ENCODE measurements at places on chromosomes 5 and 9.

DNA sequence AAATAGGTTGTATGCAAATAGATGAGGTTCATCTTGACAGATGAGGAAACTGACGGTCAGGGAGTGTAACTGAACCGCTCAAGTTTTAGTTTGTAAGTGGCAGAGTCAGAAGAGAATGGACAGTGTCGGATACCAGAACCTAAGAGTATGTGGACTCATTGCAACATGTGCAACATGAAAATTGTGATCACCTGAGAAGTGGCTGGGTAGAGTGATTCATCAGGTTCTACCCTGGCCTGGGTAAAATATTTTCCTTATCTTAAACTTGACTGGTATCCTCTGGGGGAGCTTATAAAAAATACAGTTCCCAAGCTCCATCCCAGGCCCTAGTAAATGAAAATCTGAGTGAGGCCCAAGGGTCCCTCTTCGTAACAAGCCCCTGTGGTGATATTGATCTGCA lies 35.2 kb upstream of the MIER3 start:
- DNase-seq = no peak

DNA sequence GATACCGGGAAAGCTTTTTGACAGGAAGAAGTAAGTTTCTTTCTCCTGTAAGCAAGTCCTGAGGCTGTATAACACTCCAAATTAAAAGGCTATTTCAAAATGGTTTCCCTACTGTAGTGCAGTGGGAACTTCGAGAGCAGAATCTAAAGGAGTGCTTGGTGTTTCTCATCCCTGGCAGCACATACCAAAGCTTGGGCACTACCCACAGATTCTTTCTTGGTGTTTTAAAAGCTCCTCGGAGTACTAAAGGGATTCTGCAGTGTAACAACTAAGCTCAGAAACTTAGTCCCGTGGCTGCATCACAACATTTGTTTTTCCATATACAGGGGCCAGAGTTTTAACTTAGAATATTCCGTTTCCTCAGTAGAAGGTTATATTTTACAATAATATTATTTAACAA lies 5.6 kb upstream of the APC start:
- DNase-seq = no peak

DNA sequence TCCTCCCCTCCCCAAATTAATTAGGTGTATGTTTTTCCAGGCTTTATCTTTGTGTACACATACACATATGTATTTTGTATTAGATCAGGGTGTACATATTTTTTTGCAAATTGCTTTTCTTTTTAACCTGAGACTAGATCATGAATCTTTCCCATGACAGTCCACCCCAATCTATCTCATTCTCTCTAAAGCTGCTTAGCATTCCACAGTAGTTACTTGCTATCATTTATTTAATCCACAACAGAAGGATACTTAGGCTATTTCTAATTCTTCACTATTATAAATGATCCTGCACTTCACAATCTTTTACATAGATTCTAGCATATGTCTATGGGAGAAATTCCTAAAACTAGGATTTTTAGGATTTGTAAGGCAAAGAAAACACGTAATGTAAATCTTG lies 43.9 kb downstream of the SH3RF2 start:
- DNase-seq = no peak

DNA sequence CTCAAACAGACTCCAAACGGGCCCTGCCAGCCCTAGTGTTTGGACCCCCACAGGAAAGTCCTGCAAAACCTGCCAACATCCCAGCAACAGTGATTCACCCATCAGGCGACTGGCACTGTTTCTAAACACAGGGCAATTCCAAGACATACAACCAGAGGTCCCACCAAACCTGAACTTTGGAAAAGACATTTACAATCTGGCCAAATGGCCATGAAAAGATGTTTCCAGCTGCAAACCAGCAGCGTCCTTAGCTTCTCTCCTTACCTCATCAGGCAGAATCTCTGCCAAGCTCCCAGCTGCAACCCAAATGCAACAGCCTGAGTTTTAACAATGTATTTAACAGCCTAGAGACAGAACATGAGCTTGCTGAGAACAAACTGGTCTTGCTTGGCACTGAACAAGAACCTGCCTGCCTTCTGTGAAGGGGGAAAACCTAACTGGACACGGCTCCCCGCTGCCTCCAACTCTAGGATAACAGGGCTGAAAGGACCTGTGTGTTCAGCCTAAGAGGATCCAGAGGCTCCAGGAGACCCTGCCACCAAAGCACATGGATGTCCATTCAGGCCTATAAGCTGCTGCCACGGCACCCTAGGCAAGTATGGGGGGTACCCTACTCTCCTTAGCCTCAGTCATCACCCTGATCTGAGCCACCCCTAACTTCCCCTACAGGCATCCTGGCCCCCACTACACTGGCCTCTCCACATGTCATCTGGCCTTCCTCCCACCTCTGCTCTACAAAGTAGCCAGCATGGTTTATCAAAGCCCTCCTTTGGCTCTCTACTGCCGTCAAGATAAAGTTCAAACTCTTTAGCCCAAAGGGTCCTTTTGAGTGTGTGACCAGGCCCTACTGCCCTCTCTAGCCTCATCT lies 5.6 kb downstream of the P4HA2 start:
- peak; percentile 79 for DNase-seq

DNA sequence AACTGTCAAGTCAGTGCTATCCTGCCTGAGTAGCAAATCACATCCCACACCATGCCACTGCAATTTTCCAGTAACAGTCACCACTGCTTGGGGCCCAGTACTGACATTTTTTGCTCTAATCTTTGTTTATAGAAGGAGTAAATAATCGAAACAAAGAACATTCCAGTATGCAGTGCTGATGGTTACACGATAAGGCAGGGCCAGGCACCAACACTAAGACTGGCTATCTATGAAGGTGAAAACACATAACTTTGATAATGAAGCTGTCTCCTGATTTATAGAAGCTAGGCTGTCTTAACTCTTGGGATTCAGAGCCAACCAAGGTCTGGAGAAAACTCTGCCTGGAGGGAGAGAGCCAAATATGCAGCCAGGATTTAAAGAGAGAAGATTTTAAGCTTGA lies 365.3 kb downstream of the BNC2 start:
- no peak for DNase-seq

- peak; percentile 63 for DNase-seq
Measured at GRCh38 chr5:148374690-148375360, 8.9 kb upstream of the FBXO38 start.

GRCh38 chr5:142055301-142055700 lies 42.5 kb upstream of the GNPDA1 start:
- no peak for DNase-seq

GRCh38 chr5:61330341-61330844 lies 1.7 kb upstream of the ZSWIM6 start:
- no peak for DNase-seq

- DNase-seq = no peak
Measured at GRCh38 chr9:77917800-77918199, 113.8 kb downstream of the GNAQ start.

GRCh38 chr5:943201-943917 lies 50.7 kb downstream of the TRIP13 start:
- DNase-seq = no peak

- no peak for DNase-seq
Measured at GRCh38 chr9:35852267-35852815, 17.9 kb downstream of the OR13J1 start.

DNA sequence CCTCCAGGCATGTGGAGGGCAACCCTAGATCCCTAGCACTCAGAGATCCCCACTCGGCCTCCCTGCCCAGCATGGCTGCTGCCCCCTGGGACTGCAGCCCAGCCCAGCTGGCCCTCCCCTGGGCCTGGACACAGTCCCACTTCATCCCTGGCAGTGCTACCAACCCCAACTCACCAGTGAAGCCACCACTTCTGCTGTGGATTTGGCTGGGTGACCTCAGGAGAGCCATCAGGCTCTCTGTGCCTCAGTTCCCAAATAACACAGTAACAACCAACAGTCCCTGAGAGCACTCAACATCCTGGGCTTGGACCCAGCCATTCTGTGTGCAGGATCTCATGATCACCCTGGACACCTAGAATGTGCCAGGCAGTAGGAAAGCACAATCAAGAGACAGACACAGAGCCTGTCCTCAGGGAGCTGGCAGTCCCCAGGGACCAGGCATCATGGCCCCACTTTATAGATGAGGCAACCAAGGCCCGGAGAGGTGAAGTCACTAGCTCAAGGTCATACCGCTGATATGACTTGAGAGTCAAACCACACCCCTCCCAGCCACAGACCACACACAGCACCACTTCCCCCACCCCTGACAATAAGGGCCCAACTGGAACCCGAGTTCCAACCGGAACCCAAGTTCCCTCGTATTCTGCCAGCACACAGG lies 4.7 kb upstream of the PSMB7 start:
- no peak for DNase-seq

DNA sequence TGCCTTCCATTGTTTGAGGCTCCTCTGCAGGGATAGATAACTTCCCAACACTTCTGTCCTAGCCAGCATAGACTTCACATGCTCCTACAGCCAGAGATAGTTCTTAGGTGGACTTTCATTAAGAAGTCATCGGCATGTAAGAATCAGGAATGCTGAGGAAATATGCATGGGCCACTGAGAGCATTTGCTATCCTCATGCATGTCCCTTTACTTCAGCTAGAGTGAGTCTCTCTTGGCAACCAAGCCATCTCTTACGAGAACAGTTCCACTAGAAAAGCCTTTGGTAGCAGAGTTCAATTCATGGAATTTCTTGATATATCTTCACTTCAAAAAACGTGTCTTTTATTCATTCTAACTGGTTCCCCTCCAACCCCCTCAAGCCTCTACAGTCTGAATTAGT lies 202.4 kb downstream of the SMARCA2 start:
- no peak for DNase-seq

DNA sequence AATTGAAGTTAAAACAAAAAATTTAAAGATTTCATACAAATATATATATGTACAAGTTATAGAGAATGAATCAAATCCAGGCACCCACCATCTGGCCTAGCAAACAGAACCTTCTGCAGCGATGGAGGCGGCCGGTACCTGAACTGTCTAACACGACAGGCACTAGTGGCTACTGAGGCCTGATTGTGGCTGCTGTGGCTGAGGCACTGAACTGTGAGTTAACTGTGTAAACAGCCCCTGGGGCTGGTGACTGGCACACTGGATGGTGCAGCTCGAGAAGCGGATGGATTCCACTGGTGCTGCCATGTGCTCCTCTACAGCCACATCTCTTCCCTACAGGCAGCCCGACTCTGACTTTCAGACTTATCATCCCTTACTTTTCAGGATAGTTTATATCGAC lies 82.4 kb downstream of the RAPGEF1 start:
- DNase-seq = no peak

- DNase-seq = no peak
Measured at GRCh38 chr5:171386861-171387344, 746 bp upstream of the NPM1 start.

DNA sequence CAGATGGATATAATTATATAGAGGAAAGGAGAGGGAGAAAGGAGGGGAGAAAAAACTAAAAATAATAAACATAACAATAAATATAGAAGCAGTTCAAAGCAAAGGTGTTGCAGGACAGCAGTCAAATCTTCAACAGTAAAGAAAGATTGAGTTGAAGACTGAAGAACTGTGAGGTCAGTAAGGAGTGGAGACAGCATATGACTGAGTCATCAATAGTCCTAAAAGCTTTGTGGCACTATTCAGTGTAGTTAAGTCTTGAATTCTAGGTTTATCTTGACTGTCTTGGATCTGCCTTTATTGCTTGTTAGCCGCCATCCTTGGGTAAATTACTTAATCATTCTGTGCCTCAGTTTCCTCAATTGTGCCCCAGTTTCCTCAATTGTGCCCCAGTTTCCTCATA lies 137.0 kb downstream of the MRPS30 start:
- no peak for DNase-seq

DNA sequence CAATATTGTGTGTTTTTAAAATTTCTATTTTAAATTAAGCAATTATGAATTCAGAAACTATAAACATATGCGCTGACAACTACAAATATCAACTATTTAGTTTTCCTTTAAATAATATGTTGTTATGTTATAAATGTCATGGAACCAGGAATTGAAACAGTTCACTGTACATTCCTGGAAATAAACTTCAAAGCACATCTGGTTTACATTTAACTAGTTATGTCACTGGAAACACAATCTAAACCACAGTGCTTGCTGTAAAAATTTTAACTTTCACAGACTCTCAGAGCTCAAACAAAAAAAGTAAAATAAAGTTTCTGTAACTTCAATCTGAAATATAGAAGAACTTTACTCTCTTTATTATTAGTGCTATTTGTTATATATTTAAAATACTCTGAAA lies 179.2 kb downstream of the FBN2 start:
- DNase-seq = peak; percentile 16

DNA sequence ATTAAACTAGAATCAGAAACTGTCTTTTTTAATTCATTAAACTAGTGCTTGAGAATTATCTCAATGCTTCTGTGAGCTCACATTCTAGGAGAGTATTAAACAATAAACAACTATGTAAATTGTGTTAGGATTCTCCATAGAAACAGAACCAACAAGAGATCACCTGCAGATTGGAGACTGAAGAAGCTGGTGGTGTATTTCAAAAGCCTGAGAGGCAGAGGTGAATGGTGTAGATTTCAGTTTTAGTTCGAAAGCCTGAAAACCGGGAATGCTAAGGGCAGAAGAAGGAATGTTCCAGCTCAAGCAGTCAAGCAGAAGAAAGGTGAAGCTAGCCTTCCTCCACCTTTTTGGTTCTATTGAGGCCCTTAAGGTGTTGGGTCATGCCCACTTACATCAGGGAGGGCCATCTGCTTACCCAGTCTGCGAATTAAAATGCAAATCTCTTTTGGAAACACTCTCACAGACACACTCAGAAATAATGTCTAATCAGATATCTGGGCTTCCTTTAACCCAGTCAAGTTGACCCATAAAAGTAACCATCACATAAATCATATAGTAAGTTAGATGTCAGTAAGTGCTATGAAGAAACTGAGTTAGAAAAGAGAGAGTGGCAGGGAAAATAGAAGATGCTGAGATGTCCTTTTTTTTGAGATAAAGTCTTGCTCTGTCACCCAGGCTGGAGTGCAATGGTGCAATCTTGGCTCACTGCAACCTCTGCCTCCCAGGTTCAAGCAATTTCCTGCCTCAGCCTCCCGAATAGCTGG lies 291.5 kb downstream of the ARRDC3 start:
- DNase-seq = no peak

- DNase-seq = no peak
Measured at GRCh38 chr9:93686127-93686879, 109.9 kb downstream of the PHF2 start.

GRCh38 chr9:135090547-135090946 lies 3.1 kb downstream of the OLFM1 start:
- no peak for DNase-seq

- DNase-seq = no peak
Measured at GRCh38 chr9:114433086-114433485, 45.3 kb upstream of the AKNA start.

Measured in AG09309 (cell line).